Anterior cingulate cortex (tissue), 58 donors: ENCODE measurements at places on chromosomes 3 and 15.

- no peak for DNase-seq
These were observed 1040.1 kb upstream of the NR2F2 start for GRCh38 chr15:95290176-95290974.

DNA sequence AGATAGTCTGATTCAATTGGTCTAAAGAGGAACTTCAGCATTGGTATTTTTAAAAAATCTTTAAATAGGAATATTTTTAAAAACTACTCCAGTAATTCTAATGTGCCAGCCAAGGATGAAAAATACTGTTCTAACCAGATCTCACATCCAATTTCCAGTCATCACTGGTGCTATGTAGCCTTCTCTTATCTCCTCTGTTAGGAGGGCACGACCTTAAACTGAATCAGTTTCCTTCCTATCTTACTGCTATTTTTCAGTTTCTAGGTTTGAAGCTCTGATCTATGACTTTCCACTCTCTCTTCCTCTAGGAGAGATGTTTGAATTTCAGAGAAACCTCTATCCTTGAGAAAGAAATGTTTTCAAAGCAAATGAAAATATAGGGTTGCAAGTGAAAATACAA, 31.9 kb downstream of the HAPLN3 start:
- DNase-seq: no peak

DNA sequence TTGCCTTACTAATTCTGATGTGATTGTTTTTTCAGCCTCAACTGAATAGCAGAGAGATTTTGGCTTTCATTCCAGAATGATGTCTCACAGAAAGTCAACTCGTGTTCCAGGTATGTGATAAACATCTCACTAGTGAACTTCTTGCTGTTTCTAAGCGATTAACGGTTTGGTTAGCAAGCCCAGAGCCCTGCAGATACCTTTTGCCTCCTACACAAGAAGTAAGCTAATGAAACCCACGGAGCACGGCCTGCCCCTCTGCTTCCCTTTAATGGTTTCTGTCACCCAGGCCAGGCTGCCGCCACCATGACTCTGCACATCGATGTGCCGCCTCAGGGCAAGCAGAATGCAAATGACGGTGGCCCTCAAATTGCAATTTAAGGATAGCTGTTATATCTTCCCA, 155.9 kb upstream of the ICE2 start:
- no peak for DNase-seq

- DNase-seq: no peak
These were observed 122.0 kb downstream of the TFDP2 start for GRCh38 chr3:142027300-142027699.

- DNase-seq: no peak
These were observed 53.3 kb downstream of the PPARG start for GRCh38 chr3:12342151-12342550.

DNA sequence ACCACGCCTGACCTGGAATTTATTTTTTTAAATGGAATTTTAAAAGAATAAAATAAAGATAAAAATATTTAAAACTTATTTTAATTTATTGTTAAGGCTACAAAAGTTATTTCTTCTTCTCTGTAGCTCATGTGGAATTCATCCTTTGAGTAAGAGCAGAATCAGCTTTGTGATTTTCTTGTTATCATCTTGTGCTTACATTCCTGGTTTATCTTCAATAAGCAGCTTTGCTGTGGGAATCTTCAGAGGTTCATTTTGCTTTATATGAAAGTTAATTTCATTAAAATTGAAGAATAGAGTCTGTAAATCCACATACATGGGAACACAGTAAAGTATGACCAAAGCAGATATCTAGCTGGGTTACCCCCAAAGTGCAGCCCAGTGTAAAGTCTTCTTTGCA, 35.4 kb upstream of the ARL8B start:
- no peak for DNase-seq
